ENCODE measurements at places on chromosomes 3 and 15. TPM values are rescaled to one million over a fixed set of nuclear protein-coding genes. Genes with fewer than 3 reads are reported as not detected.

DNA sequence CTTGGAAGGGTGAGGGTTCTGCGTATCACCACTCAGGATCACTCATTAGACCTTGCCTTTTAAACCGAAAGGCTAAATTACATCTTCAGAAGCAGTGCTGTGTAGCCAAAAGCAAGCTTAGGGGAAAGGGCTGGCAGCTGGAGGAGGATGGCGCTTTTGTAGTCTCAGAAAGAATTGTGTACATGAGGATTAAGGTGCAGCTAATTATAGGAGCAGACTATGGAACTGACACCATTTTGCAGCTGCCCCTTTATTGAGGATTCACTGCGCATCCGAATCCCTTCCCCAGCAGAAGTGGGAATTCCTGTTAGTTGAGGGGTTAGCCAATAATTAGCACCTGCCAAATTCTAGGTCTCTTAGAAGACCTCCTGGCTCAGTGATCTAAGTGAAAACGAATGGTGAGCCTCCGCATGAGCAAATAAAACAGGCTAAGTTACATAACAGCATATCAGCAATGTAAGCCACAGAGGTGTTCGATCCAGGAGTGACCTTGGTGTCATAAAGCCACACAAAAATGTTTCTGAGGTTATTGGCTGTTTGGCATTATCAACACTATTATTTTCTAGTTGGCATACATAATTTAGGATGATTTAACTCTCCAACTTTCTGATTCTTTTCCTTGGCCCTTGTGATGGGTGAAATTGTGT lies 42.6 kb upstream of the SEMA6D start:
- no peak overlapping the region for H3K27ac ChIP-seq
- no peaks in the 10 kb centered on the region for H3K4me1 ChIP-seq
- no peaks in the 10 kb centered on the region for H3K27me3 ChIP-seq

DNA sequence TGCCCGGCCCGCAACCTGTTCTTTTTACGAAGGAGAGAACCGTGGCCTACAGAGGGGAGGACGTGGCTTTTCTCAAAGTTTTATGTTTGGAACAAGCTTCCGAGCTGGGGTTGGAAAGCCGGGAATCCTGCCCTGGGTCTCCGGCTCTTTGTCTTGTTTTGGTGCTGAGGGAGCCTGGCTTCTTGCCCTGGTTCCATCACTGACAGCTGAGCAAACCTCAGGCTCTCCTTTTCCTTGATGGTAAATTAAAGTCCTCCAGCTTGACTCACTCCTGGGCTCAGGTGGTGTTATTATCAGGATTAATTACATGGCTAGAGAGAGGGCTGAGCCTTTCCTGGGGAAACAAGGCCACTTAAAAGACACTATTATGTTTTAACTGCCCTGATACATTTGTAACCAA lies 289.5 kb upstream of the RGMA start:
- no peaks in the 10 kb centered on the region for H3K4me1 ChIP-seq
- H3K27me3 ChIP-seq, result no peaks in the 10 kb centered on the region
- H3K36me3 ChIP-seq, result no peaks in the 10 kb centered on the region
- DNase-seq, result no peak

DNA sequence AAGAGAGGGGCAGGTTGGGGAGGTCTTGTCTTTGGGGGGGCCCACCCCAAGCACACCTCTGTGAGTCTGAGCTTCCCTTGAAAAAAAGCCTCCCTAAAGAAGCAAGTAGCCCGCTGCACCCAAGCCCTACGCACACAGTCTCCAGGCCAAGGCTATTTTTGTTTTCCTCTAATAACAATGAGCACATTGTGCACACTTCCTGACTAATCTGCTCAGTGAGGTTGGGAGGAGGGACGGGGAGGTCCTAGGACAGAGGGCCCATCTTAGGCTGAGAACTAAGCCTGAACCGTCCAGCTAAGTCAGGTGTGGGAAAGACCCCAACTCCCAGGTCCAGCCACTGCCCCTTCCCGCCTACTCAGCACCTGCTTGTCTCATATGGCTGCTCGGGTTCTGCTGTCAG lies 87.2 kb downstream of the HMG20A start:
- H3K4me1 ChIP-seq, result peaks cover 24% of the 10 kb centered on the region
- H3K27me3 ChIP-seq, result no peaks in the 10 kb centered on the region
- no peak for DNase-seq
- no peak overlapping the region for H3K4me3 ChIP-seq

DNA sequence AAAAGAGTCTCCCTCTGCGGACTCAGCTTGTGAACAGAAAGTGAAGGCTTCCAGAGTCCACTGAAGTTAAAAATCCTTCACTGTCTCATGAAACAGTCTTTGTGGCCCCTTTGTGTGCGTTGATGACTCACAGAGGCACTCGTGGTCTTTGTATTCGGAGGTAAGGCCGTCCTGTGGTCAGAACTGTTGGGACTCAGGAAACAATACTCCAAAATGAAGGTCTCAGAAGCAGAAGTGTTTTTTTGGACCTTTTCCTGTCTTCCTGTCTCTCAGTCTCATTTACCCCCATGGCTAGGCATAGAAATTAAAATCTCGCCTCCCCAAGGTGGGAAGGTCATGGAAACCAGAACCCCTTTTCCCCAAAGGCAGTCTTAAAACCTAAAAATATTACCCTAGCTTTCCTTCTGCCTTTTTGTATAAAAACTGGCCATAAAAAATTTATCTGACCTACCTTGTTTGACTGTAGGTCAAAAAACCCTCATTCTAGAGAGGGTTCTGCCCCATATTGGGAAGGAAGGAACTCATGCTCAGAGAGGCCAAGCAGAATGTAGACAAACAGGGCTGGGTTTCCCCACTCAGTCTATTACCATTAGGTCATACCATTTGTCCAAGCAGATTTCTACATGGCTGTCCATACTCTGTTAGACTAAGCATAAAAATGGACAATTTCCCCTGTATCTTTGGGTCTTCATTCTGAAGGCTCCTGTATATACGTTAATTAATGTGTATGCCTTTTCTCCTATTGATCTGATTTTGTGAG lies 19.1 kb upstream of the EPB42 start:
- H3K27ac ChIP-seq, result no peak overlapping the region
- no peak for DNase-seq
- H3K4me3 ChIP-seq, result no peak overlapping the region
- peaks cover 11% of the 10 kb centered on the region for H3K27me3 ChIP-seq
- H3K4me1 ChIP-seq, result peaks cover 5% of the 10 kb centered on the region
- no peaks in the 10 kb centered on the region for H3K36me3 ChIP-seq

- H3K36me3 ChIP-seq, result no peaks in the 10 kb centered on the region
- no peak overlapping the region for H3K4me3 ChIP-seq
- peaks cover 48% of the 10 kb centered on the region for H3K27me3 ChIP-seq
- H3K27ac ChIP-seq, result no peak overlapping the region
- peaks cover 10% of the 10 kb centered on the region for H3K4me1 ChIP-seq
- no peak for DNase-seq
These were observed 3.2 kb downstream of the ITGB5 start for GRCh38 chr3:124883766-124884473.

- no peak for DNase-seq
- no peak overlapping the region for H3K4me3 ChIP-seq
- no peaks in the 10 kb centered on the region for H3K4me1 ChIP-seq
- H3K27me3 ChIP-seq, result no peaks in the 10 kb centered on the region
- no peak overlapping the region for H3K27ac ChIP-seq
These were observed 106.6 kb downstream of the TOP2B start for GRCh38 chr3:25558121-25558520.

- no peaks in the 10 kb centered on the region for H3K36me3 ChIP-seq
- no peak for DNase-seq
- H3K27ac ChIP-seq, result no peak overlapping the region
- no peak overlapping the region for H3K4me3 ChIP-seq
- H3K27me3 ChIP-seq, result no peaks in the 10 kb centered on the region
These were observed 119.5 kb upstream of the PRICKLE2 start for GRCh38 chr3:64344721-64345207.

GRCh38 chr3:182739619-182740018 lies 53.7 kb upstream of the ATP11B start:
- H3K4me3 ChIP-seq, result no peak overlapping the region
- no peaks in the 10 kb centered on the region for H3K36me3 ChIP-seq
- no peaks in the 10 kb centered on the region for H3K4me1 ChIP-seq
- H3K27ac ChIP-seq, result no peak overlapping the region

GRCh38 chr15:70063261-70063925 lies 34.3 kb downstream of the TLE3 start:
- H3K27me3 ChIP-seq, result no peaks in the 10 kb centered on the region
- no peaks in the 10 kb centered on the region for H3K4me1 ChIP-seq
- peaks cover 96% of the 10 kb centered on the region for H3K36me3 ChIP-seq
- no peak overlapping the region for H3K27ac ChIP-seq
- no peak overlapping the region for H3K4me3 ChIP-seq
- DNase-seq, result no peak

DNA sequence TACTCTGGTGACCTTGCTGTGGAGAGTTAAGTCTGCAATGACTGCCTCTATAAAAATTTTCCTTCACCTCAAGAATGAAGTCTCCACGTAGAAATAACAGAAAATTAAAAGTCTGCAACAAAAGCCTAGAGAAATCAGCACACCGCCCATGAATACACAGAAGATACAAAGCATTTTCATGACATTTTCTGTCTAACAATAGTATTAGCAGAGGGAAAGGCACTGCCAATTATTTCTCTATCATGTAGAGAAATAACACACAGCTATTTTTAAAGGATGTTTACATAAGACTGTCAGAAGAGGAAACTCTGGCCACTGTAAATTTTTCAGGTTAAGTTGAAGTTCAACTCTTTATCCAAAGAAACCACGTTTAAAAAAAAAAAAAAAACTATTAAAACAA lies 80.8 kb downstream of the GSK3B start:
- no peak overlapping the region for H3K4me3 ChIP-seq
- DNase-seq, result no peak
- H3K27me3 ChIP-seq, result no peaks in the 10 kb centered on the region
- no peaks in the 10 kb centered on the region for H3K4me1 ChIP-seq

The MAP6D1 gene
- 1.8 TPM for total RNA-seq

Data from B cell (primary cell).